ENCODE measurements at places on chromosomes 11 and 22.

GRCh38 chr11:82730754-82731153, 2.9 kb downstream of the FAM181B start:
- no peak for DNase-seq

DNA sequence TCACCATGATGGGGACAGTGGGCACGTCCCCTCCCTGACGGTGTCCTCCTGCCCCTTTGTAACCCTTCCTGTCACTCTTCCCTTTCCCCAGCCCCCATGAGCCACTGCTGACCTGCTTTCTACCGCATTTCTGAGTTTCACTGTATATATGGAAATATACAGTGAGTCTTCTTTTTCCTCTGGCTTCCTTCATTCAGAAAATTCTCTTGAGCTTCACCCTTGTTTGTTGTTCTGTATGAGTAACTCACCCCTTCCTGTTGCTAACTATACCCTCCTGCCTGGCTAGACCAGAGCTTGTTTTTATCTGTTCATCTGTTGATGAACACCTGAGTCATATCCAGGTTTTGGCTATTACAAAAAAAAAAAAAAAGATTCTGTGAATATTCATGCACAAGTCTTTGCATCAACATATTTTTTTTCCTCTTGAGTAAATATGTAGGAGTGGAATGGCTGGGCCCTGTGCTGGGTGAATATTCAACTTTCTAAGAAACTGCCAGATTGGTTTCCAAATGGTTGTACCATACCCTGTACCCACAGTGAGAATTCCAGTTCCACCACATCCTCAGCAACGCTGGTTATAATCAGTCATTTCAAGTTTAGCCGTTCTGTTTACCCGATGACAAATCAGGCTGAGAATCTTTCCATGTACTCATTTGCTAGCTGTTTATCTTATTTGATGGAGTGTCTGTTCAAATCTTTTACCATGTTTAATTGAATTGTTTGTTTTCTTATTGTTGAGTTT, 62.0 kb downstream of the IGF2 start:
- DNase-seq, result no peak

DNA sequence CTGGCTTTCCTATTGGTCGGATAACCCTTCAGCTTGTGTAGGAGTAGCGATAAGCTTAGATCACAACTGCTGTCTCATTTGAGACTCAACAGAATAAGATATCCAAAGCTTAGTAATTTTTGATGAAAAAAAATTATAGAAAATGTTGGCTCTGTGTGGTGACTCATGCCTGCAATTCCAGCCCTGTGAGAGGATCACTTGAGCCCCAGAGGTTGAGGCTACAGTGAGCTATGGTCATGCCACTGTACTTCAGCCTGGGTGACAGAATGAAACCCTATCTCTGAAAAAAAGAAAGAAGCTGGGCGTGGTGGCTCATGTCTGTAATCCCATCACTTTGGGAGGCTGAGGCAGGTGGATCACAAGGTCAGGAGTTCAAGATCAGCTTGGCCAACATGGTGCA, 55.6 kb upstream of the RRM1 start:
- no peak for DNase-seq

DNA sequence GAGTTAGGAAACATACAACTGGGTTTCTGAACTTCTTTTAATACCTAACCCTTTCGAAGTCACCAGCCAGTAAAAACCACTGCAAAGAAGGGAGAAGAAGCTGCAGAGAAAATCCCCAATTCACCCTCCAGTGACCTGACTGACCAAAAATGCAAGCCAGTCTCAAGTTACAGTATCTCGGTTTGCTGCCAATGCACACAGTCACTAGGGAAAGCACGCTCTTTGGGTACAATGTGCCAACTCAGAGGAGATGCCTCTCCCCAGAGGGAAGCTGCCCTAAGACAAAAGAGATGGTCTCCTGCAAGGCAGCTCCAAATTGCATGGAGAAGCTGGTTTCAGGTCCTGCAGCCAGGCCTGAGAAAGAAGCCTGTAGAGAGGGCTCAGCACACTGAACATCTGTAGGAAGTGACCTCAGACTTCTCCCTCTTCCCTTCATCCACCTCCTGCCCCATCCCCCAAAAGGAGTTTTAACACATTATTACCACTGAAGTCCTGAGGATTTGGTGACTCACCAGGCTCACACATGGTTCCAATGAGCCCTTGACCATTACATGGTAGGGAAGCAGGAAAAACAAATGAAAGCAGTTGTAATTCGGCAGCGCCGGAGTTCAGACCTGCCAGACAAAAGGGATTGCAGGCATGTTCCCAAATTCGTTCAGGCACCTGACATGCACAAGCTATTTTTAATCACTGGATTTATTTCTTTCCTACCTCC, 90.1 kb downstream of the ETS1 start:
- no peak for DNase-seq

DNA sequence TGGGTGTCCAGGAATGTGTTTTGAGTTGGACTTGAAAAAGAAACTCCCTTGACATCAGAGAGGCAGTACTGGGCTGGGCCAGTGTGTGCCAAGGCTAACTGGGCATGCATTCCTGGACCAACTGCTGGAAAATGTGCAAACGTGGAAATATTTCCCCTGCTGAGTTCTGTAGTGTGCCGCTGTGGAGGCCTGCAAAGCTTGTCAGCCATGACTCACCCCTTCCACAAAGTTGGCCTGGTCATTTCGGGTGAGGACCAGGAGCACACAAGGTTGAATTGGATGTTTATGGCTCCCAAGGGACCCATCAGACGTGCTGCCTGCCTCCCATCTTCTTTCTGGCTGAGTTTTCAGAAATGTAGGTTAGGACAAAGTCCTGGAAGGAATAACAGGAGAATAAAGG, 513.1 kb downstream of the MIAT start:
- no peak for DNase-seq

GRCh38 chr11:78039919-78040671, 17.0 kb upstream of the KCTD14 start:
- no peak for DNase-seq

DNA sequence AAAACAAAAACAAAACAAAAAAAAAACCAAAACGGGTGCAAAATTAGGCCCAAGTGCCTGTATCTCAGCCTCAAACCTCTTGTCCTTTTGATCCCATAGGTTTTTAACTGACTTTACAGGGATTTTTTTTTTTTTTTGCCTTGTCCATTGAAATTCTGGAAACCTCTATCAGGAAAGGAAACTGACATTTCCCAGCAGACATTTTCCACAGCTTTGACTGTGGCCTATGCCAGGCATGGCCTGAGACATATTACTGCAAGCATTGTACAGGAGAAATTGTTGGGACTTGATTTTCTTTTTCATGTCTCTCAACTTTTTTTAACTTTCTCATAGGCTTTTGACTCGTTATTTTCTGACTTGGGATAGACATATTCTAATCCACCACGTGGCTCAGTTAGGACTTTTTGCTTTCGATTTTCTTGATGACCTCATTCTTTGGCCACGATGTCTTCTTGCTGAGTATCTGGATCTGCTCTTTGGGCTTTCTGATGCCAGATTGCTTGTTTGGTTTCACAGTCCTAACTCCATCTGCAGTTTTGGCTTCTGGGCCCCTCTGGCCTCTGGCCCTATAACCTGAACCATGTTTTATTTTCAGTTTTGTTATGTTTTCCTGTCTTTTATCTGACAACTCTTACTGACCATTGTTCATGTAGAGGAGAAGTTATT, 336.1 kb upstream of the C11orf87 start:
- DNase-seq, result no peak

DNA sequence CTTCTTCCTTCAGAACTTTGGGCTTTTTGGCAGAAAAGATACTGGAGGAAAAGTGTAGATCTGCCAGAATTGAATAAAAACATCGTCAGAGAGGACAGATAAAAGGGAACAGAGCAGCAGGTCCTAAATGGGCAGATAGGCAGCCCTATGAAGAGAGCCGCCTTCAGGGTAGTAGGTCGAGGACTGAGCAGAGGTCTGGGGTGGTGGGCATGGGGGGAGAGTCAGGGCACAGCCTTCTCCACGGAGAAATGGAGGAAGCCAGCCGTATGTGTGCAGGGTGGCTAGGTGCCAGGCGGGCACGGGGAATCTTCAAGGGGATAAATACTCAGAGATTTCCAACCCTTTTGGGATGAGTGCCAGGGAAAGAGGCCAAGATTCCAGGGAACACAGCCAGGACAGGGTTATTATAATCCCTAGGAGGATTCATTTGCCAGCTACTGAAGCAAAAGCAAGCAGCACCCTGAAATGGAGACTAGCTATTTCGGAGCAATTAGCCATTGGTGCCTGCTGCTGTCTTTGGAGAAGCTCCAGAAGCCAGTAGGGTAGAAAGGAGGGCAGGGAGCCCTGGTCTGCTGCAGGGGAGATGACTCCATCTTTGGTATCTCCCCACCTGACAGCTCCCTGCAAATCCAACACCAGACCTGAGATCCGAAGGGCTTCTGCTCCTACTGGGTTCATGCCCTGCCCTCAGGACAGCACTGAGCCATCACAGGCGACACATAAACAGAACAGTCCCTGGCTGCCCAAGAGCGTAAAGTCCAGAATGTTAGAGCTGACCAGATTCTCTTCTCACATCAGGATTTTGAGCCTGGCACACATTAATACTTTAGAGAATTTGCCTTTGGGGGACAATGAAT, 174.5 kb upstream of the NTM start:
- DNase-seq, result no peak

DNA sequence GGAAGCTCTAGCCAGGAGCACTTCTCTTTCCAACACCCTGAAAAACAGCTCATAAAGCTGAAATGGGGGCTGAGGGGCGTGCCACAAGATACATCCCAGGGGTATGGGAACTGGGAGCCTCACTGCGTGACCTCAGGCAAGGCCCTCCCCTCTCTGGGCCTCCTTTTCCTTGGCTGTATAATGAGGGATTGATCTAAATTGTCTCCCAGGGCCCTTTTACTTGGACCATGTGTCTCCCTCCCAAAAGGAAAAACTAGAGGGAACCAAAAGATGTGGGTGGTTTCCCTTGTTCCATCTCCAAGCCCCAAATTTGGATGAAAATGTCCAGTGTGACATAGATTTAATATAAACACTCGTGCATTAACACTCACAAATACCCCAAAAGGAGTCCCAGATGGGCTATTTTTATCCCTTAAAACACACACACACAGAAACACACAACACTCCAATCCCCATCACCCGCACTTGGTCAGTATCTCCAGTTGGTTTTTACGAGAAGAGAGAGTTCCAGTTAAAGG, 25.9 kb upstream of the SMTN start:
- no peak for DNase-seq

GRCh38 chr11:124195189-124195734, 12.1 kb downstream of the OR10D3 start:
- DNase-seq, result peak; percentile 18

DNA sequence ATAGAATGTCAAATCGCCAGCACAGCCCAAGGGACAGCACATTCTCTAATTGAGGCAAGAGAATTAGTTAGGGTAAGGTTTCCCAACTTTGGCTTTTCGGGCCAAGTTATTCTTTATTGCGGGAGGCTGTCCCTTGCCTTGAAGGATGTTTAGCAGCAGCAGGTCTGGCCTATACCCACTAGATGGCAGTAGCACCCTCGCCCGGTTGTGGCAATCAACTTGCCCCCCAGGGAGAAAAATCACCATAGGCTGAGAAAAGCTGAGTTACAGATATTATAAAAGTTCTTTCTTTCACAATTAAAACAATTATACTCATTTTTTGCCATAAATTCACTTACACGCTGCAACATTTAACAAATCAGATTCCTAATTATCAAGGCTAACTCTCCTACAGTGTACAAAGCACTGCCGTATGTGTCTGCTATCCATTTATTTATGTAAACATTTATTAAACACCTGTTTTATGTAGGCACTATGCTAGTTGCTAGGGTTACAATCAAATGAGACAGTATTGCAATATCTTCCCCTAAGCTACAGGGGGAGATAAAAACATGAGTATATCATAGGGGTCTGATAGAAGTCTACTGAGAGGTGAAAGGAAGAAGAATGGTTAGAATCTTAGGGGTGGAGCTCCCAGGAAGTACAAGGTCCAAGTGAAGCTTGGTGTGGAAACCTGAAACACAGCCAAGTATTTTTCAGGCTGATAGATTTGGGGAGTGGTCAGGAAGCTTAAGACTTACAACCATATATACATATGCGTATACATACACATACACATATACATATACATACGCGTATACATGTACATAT, 452.3 kb downstream of the RAB38 start:
- DNase-seq, result no peak

GRCh38 chr11:107043242-107044006, 25.1 kb upstream of the GUCY1A2 start:
- DNase-seq, result no peak
